ENCODE measurements at places on chromosomes 12 and 14.

GRCh38 chr14:68523326-68523610, 269.6 kb downstream of the ZFP36L1 start:
- H3K27me3 ChIP-seq = no peaks in the 10 kb centered on the region
- H3K27ac ChIP-seq = no peak overlapping the region
- no peaks in the 10 kb centered on the region for H3K4me1 ChIP-seq
- H3K4me3 ChIP-seq = no peak overlapping the region

- peaks cover 3% of the 10 kb centered on the region for H3K4me1 ChIP-seq
- H3K36me3 ChIP-seq = no peaks in the 10 kb centered on the region
- no peak for DNase-seq
- H3K27ac ChIP-seq = no peak overlapping the region
- H3K4me3 ChIP-seq = no peak overlapping the region
Measured at GRCh38 chr12:67531051-67531450, 117.5 kb upstream of the DYRK2 start.

DNA sequence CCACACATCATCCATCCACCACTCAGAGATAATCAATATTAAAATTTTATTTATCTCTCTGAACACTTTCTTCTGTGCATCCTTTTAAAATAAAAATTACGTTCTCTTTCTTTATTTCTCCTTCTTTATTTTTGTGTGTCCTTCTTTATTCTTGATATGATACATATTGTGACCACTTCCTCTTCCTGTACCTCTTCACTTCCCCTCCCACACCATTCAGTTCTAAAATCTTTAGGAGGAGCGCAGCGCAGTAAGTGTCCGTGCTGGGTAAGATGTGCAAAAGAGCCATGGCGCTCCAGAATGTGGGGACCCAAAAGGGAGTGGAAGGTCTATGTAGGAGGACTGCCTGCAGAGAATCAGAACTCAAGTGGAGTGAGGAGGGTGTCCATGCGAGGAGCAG, 256.7 kb downstream of the ITPR2 start:
- peaks cover 13% of the 10 kb centered on the region for H3K36me3 ChIP-seq
- peaks cover 15% of the 10 kb centered on the region for H3K4me1 ChIP-seq
- no peaks in the 10 kb centered on the region for H3K27me3 ChIP-seq
- DNase-seq = no peak
- H3K27ac ChIP-seq = no peak overlapping the region
- H3K4me3 ChIP-seq = no peak overlapping the region

DNA sequence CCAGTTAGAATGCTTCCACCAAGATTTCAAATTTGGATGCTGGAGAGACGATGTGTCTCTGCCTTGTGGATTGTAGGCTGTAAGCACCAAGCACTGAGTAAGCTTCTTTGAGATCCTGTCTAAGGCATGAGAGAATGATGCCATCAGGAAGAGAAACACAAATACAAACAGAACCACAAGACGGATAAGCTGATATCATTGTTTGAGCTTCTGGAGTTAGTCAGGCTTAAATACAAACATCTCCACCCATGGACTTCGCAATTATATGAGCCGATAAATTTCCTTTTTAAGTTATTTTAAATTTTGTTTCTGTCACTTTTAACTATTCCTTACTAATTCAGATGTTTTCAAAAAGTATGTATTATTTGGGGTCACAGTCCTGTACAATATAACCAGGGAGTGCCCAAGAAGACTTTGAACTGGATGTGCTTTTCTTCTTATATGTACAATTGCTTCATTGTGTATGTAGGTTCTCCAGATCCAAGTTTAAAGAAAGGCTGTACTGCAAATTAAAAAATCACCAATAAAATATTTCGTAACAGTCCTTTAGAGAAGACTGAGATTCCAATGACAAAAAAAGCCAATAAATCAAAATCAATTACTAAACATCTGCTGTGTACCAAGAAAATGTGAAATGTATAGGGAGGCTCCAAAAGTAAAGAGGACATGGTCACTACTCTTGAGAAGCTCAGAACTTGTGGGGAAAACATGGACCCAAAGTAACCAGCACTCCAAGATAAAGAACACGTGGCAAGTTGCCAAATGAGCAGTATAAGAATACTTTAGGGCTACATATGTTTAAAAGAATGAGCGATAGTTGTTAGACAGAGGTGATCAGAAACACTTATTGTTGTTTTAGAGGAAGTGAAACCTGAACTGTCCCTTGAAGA, 274.1 kb downstream of the ADAMTS20 start:
- no peak overlapping the region for H3K4me3 ChIP-seq
- DNase-seq = no peak
- H3K27me3 ChIP-seq = no peaks in the 10 kb centered on the region
- H3K27ac ChIP-seq = no peak overlapping the region
- H3K36me3 ChIP-seq = no peaks in the 10 kb centered on the region

- no peaks in the 10 kb centered on the region for H3K27me3 ChIP-seq
- no peak overlapping the region for H3K27ac ChIP-seq
- DNase-seq = no peak
- H3K4me1 ChIP-seq = no peaks in the 10 kb centered on the region
Measured at GRCh38 chr14:68576031-68576430, 216.8 kb downstream of the ZFP36L1 start.

DNA sequence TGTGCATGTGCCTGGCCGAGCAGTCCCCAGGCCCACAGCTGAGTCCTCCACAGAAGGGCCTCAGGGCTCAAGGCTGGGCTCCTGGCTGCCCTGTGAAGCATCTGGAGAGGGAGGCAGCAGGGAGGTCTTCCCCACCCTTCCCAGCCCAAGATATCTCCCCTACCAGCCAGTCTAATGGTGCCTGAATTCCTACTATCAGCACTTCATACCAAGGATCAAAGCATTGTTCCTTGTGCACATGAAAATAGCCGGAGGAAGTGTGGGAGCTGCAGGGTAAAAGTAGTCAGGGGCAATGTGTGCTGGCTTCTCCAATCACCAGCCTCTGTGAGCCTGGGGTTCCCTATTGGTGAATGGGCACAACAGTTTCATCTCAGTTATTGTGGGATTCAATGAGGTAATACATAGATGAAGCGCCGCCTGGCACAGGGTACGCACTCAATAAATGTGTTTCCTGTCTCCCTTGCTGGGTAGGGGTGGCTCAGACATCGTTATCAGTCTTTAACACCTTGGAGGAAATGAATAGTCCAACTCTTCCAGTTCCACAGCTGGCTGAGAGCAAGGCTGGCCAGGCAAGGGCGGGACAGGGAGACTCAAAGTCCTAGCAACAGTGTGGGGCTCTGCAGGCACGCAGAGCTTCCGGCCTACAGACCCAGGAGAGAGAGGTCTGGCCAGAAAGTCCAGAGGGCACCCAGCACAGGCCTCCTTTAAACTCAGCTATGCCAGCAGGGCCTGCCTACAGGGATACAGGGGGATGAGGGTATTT, 39.1 kb upstream of the PNMA1 start:
- H3K4me1 ChIP-seq = peaks cover 98% of the 10 kb centered on the region
- DNase-seq = peak; percentile 39
- no peaks in the 10 kb centered on the region for H3K27me3 ChIP-seq
- peaks cover 47% of the 10 kb centered on the region for H3K36me3 ChIP-seq
- H3K4me3 ChIP-seq = peak overlapping the region; percentile 91

- H3K4me1 ChIP-seq = peaks cover 46% of the 10 kb centered on the region
- H3K36me3 ChIP-seq = peaks cover 73% of the 10 kb centered on the region
Measured at GRCh38 chr14:65461730-65462129, 49.2 kb downstream of the FUT8 start.

- H3K4me3 ChIP-seq = peak within 1 kb of the TSS; percentile 84
- no peaks in the 10 kb centered on the region for H3K36me3 ChIP-seq
- peak; percentile 84 for DNase-seq
- H3K4me1 ChIP-seq = peaks cover 41% of the 10 kb centered on the region
- H3K27ac ChIP-seq = no peak within 1 kb of the TSS
Measured at GRCh38 chr12:48817873-48818830, at the start of gene CACNB3. CACNB3 (plus strand) TSS chr12:48818496; CDS start chr12:48818930, 434 bp downstream.

- H3K27ac ChIP-seq = no peak overlapping the region
- H3K27me3 ChIP-seq = no peaks in the 10 kb centered on the region
- no peaks in the 10 kb centered on the region for H3K4me1 ChIP-seq
- no peak overlapping the region for H3K4me3 ChIP-seq
- no peak for DNase-seq
- H3K36me3 ChIP-seq = no peaks in the 10 kb centered on the region
Measured at GRCh38 chr12:25764409-25764808, 194.1 kb upstream of the RASSF8 start.

GRCh38 chr12:32877601-32878459, 18.7 kb downstream of the PKP2 start:
- H3K27me3 ChIP-seq = no peaks in the 10 kb centered on the region
- H3K36me3 ChIP-seq = no peaks in the 10 kb centered on the region
- no peak for DNase-seq
- no peak overlapping the region for H3K4me3 ChIP-seq
- H3K4me1 ChIP-seq = no peaks in the 10 kb centered on the region
- no peak overlapping the region for H3K27ac ChIP-seq

DNA sequence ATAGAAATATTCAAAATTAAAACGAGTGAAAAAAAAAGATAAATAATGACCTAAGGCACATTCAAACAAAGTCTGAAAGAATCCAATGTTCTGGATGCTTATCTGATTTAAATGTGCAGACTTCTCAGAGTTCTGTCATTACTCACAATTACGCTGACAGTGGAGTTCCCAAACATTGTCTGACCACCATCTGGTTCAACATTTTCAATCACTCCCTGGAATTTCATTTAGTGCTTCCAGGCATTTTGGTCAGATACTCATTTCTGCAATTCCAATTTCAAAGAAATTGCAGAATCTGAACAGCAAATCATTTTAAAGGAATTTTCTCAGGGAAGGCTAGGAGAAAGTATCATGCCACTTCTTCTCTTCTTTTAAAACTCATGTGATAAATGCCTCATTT, 398.2 kb upstream of the PDE3A start:
- no peak for DNase-seq
- H3K4me1 ChIP-seq = peaks cover 18% of the 10 kb centered on the region
- no peak overlapping the region for H3K4me3 ChIP-seq
- no peak overlapping the region for H3K27ac ChIP-seq
- H3K27me3 ChIP-seq = no peaks in the 10 kb centered on the region

DNA sequence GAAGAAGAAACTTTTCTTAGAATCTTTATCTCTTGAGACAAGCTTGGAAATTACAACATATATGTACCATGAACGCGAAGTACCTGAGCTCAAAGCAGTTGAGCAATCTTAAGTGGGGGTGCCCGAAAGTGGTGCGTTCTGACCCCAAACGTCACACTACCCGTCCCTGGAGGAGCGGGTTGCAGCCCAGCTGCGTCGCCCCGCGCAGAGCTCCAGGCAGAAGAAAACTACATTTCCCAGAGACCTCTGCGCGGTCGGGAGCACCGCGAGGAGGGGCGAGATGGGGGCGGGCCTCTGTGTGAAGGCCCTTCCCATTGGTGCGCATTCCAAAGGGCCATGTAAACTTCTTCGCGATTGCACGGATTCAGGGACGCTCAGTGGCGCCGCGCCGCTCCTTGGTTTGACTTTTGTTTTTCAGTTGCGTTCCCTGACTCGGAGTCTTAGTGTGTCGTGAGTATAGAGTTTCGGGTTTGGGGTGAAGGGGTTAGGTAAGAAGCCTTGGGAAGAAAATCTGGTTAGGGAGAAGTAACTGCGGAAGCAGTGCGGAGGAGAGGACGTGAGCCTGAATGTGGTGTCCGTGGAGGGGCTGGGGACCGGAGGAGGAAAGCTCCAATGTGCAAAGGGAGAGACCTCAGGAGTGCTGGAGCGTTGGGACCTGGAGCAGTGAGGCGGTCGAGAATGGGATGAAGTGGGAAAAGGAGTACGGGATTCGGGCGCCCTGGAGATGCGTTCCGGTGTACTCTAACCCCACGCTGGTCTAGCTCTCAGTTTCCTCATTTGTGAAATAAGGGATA, at the start of gene CCDC77:
TSS of gene CCDC77 (plus strand) at position 410 of the 794 bp plus-strand sequence. CDS start 7,740 bp downstream, outside the sequence.
- H3K27me3 ChIP-seq = no peaks in the 10 kb centered on the region
- H3K4me1 ChIP-seq = no peaks in the 10 kb centered on the region
- H3K4me3 ChIP-seq = no peak within 1 kb of the TSS
- H3K36me3 ChIP-seq = peaks cover 3% of the 10 kb centered on the region
- peak; percentile 96 for DNase-seq

DNA sequence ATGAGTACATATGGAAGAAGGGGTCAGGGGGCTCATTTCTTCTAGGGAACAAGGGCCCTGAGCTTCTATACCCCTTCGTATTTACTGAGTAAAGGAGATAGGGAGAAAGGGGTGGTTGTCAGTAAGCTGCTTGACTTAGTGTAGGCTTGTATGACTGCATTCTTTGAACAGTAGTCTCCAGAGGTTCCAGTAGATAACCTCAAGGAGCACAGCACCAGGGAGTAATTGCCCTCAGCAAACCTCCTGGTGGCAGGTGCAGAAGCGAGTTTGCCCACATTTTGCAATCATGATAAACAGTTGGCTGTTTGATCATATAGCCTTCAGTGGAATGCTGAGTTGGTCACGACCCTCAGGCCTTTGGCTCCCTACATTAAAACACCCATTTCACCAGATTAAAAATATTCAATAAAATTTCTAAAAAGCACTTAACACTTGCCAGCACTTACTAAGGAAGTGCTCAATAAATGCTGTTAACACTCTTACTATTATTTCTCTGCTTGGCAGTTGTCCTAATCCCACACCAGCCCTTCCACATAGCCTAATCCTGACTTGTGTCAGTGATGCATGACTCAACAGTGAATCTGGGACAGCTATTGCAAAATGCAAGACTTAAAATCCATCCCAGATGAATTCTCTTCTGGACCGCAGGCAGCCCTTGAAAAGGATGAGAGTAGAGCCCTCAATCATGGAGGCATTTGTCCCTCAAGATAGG, 3.7 kb upstream of the DHRS4L2 start:
- no peaks in the 10 kb centered on the region for H3K27me3 ChIP-seq
- DNase-seq = no peak
- no peak overlapping the region for H3K27ac ChIP-seq
- H3K36me3 ChIP-seq = peaks cover 18% of the 10 kb centered on the region
- H3K4me3 ChIP-seq = no peak overlapping the region

GRCh38 chr12:3550839-3551238, 59.8 kb downstream of the PRMT8 start:
- H3K27me3 ChIP-seq = peaks cover 24% of the 10 kb centered on the region
- H3K4me3 ChIP-seq = no peak overlapping the region
- no peak for DNase-seq
- no peaks in the 10 kb centered on the region for H3K36me3 ChIP-seq
- no peak overlapping the region for H3K27ac ChIP-seq

- peaks cover 73% of the 10 kb centered on the region for H3K36me3 ChIP-seq
- H3K4me1 ChIP-seq = peaks cover 38% of the 10 kb centered on the region
- H3K27me3 ChIP-seq = no peaks in the 10 kb centered on the region
- H3K27ac ChIP-seq = peak overlapping the region; percentile 87
Measured at GRCh38 chr14:58275527-58276190, 22.7 kb upstream of the ARID4A start.

DNA sequence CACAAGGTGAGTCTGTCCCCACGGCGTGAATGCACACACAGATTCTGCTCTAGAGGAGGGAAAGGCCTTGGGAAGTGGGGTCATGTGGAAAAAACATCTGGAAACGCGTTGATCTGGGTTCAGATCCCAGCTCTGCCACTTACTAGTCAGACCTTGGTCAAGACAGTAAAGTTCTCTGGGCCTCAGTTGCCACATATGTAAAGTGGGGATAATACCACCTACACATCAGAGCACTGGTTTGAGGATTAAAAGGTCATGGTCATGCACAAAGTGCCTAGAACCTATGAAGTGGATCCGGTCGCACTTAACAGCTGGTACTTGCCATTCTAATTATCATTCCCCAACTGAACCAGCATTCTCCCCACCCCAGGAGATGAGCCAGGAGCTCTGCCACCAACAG, 4.7 kb downstream of the PLEKHG6 start:
- no peak overlapping the region for H3K27ac ChIP-seq
- peaks cover 10% of the 10 kb centered on the region for H3K27me3 ChIP-seq

Data from activated CD8-positive, alpha-beta T cell treated with anti-CD3 and anti-CD28 coated beads, Interleukin-2, amount 10 ng/mL, durations not matched to agents 7 days and 5 days (primary cell).